ENCODE measurements at places on chromosomes 2 and 18. TPM values are rescaled to one million over a fixed set of nuclear protein-coding genes. Genes with fewer than 3 reads are reported as not detected.

DNA sequence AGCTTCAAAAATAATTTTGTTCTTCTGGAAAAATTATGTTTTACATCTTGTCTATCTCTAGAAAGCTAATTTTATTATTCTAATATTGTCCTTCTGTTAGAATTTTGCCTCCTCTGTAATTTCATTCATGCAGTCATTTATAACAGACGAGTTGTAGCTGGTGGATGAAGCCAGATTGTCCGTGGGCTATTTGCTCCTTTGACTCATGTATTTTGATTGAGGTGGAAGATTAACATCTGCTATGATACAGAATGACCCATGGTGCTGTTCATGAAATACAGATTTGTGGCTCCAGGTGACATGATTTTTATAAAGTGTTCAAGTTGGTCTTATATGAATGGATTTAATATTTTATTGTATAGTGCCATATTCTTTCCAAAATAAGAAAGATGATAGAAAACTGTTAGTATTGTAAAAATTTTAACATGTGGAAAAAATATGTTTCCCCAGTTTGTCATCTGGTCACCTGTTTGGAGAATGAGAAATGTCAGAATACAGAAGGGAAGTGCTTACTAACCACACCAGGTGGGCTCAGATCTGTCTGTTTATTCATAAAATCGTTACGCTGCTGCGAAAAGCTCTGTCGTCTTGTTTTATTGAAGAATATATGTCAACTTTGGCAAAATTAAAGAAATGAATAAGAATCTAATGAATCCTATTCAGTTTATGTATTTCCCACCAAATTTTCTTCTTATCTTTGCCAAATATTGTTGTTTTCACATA, 20.4 kb upstream of the L3MBTL4 start:
- DNase-seq: no peak

DNA sequence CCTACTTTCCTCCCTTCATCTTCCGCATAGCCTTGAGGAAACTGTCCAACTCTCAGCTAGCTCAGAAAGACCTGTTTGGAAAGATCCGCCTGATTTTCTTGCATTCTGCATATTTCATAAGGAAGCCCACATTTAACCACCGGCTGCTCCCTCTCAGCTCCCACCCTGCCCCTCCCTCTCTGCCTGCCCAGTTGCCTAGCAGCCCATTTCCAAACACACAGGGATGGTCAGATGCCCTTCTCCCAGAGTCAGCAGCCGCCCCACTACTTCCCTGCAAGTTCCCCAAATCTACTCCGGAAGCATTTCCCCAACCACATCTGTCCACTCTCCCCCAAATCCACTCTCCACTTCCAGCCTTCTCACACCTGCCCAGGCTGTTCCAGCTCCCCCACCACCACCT, 96.0 kb downstream of the TNS1 start:
- no peak for DNase-seq

- no peak for DNase-seq
Measured at GRCh38 chr2:170369228-170369627, 191.3 kb downstream of the MYO3B start.

DNA sequence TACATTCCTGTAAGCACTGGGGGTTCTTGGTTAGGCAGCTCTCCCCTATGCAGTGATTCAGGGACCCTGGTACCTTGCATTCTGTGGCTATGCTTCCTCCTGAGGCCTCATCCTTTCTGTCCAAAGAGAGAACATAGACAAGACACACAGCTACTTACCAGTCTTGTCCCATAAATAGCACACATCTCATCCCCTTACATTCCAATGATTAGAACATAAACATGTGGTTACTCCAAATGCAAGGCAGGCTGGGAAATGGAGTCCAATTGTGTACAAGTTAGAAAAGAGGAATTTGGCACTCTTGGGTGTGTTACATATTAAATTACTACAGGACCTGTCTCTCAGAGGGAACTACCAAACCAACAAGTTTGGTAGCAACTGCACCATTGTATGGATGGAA, 171.3 kb downstream of the ARHGAP15 start:
- DNase-seq: no peak

GRCh38 chr18:74139888-74140287, 7.7 kb downstream of the FBXO15 start:
- peak; percentile 40 for DNase-seq

DNA sequence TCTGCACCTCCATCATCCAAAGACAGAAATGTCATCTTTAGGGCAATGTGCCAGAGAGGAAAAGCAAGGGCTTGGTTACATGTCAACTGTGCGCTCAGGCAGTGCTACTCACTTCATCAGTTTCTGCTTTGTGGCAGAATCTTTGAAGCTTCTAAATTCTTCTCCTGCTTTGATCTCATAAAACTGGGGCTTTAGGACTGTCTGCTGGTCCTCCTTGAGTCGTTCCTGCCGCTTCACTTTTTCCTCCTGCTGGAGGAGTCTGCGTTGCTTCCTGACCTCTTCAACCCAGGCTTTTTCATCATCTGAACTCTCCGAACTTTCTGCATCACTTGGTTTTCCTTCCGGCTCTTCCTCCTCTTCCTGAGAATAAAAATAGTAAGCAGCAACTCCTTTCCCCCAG, 100.8 kb downstream of the NOL10 start:
- no peak for DNase-seq

- DNase-seq: peak; percentile 57
Measured at GRCh38 chr2:134391751-134392160, 137.9 kb downstream of the MGAT5 start.

HOXD4 gene
- 3.9 TPM for total RNA-seq

DNA sequence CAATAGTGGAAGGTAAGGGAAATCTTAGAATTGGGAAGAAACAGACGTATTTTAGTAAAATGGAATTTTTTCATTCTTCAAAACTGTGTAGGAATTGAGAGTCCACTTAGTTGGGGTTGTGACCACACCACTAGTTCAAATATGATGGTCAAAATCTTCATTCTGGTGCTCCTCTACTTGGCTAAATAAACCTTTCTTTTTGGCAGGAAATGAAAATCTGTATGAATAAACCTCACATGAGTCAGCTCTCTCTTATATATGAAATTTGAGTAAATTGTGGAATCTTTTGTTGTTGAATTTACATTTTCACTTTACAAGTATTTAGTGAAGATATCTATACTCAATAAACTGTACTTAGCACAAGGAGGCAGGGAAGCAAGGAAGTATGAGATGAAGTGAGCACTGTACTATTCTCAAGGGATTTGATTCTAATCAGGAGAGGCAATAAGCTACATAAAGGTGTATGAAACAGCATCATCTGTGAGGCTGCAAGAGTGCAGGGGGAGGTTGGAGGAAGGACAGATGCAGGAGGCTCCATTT, 20.5 kb downstream of the IL18R1 start:
- DNase-seq: no peak

DNA sequence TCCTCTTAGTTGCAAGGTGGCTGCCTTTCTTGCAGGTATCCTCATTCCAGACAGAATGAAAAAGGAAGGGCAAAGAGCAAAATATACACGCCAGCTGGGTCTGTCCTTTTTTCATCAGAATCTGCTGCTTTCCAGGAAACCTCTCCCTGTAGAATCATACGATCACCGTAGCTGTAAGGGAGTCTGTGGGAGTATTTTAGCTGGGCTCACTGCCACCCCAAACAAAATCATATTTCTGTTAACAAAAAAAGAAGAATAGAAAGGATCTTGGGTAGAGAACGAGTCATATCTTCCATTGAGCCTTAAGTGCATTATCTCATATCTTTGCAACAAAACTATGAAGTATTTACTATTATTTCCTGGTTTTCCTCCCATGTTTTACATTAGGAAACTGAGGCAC, 15.0 kb upstream of the TANC1 start:
- no peak for DNase-seq

GALNT13 gene
- 0.05 TPM for total RNA-seq

FARSB gene
- total RNA-seq: 51.8 TPM

Data from A172 (cell line).